ENCODE measurements at places on chromosomes 13 and 19. TPM values are rescaled to one million over a fixed set of nuclear protein-coding genes. Genes with fewer than 3 reads are reported as not detected.
A peak's percentile ranks its signal among the peaks of the same experiment; 100 is the strongest.

DNA sequence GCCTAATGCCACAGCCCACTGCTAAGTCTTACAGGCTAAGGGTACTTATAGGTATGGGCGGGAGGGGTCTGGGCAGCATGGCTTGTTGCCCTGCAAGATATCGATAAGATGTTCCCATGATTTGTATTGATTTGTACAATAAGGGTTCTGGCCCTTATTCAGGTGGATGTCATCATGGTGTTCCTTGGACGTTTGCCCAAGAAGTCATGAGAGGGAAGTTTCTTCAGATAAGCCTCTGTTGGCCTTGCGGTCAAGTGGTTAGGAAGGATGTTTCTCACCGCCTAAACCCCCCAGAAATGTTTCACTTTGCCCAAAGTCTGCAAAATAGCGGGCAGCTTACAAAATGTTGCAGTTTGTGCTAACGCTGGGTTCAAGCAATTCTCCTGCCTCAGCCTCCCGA, 7.3 kb downstream of the PARP4 start:
- DNase-seq: no peak
- no peak overlapping the region for H3K4me3 ChIP-seq
- H3K36me3 ChIP-seq: peaks cover 9% of the 10 kb centered on the region
- peaks cover 25% of the 10 kb centered on the region for H3K4me1 ChIP-seq
- no peaks in the 10 kb centered on the region for H3K27me3 ChIP-seq
- no peak overlapping the region for H3K27ac ChIP-seq

The FXYD1 gene
- total RNA-seq: 4.3 TPM

The UCHL3 gene
- 30.5 TPM for total RNA-seq

GRCh38 chr13:84844473-84844872, 954.7 kb downstream of the SLITRK6 start:
- H3K4me1 ChIP-seq: peaks cover 3% of the 10 kb centered on the region
- peaks cover 4% of the 10 kb centered on the region for H3K36me3 ChIP-seq
- no peaks in the 10 kb centered on the region for H3K27me3 ChIP-seq
- H3K27ac ChIP-seq: no peak overlapping the region

DNA sequence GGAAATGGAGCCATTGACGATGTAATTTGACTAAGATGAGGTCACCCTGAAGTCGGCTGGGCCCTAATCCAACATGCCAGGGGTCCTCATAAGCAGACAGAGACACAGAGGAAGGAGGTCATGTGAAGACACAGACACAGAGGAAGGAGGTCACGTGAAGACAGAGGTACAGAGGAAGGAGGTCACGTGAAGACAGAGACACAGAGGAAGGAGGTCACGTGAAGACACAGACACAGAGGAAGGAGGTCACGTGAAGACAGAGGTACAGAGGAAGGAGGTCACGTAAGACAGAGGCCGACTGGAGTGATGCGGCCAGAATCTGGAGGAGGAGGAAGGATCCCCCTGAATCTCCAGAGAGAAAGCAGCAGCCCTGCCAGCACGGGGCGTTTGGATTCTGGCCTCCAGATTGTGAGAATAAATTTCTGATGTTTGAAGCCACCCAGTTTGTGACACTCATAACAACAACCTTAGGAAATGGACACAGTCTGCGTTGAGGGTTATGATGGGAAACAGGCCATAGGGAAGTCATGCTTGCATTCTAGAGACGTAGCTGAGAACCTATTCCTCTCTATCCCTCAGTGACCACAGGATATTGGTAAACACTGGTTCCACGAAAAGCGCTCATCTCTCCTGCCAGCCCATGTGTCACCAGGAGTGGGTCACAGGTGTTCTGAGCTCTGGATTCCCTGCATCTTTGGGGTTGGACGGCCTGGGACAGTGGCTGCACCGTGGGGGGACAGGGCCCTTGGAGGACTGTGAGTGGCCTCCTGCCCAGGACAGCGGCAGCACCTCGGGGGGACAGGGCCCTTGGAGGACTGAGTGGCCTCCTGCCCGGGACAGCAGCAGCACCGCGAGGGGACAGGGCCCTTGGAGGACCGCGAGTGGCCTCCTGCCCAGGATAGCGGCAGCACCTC, 108.5 kb downstream of the SOX1 start:
- peaks cover 5% of the 10 kb centered on the region for H3K4me1 ChIP-seq
- H3K27ac ChIP-seq: no peak overlapping the region
- peaks cover 56% of the 10 kb centered on the region for H3K27me3 ChIP-seq
- H3K36me3 ChIP-seq: no peaks in the 10 kb centered on the region

The TSHZ3 gene
- total RNA-seq: 87.1 TPM

The PSG1 gene
- not detected for total RNA-seq

The ATP1A3 gene
- 0.45 TPM for total RNA-seq

- no peaks in the 10 kb centered on the region for H3K36me3 ChIP-seq
- H3K4me3 ChIP-seq: no peak overlapping the region
- DNase-seq: no peak
- H3K27ac ChIP-seq: no peak overlapping the region
- H3K4me1 ChIP-seq: no peaks in the 10 kb centered on the region
Measured at GRCh38 chr13:101655435-101655834, 203.0 kb downstream of the ITGBL1 start.

- peaks cover 47% of the 10 kb centered on the region for H3K36me3 ChIP-seq
- no peak overlapping the region for H3K4me3 ChIP-seq
- no peak for DNase-seq
- no peak overlapping the region for H3K27ac ChIP-seq
Measured at GRCh38 chr19:33476151-33476707, 45.4 kb downstream of the PEPD start.

The KL gene
- total RNA-seq: 0.34 TPM

DNA sequence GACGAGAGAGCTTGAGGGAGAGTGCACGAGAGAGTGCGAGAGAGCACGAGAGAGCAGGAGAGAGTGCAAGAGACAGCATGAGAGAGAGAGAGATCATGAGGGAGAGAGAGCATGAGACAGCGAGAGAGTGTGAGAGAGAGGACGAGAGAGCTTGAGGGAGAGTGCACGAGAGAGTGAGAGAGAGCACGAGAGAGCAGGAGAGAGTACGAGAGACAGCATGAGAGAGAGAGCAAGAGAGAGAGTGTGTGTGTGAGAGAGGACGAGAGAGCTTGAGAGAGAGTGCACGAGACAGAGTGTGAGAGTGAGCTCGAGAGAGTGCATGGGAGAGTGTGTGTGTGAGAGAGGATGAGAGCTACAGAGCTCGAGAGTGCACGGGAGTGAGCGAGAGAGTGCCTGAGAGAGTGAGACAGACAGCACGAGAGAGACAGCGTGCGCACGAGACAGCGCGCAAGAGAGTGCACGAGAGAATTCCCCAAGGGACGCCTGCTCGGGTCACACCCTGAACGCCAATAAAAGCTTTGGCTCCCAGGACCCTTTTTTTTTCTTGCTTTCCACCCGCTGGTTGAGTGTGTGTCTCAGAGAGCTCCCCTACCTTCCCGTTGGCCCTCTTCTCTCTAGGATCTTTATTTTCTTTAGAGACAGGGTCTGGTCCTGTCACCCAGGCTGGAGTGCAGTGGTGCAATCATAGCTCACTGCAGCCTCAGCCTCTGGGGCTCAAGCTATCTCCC, 3.7 kb downstream of the CD70 start:
- DNase-seq: no peak
- peak overlapping the region; percentile 34 for H3K4me3 ChIP-seq
- H3K4me1 ChIP-seq: peaks cover 7% of the 10 kb centered on the region
- H3K27me3 ChIP-seq: peaks cover 79% of the 10 kb centered on the region
- H3K27ac ChIP-seq: no peak overlapping the region

DNA sequence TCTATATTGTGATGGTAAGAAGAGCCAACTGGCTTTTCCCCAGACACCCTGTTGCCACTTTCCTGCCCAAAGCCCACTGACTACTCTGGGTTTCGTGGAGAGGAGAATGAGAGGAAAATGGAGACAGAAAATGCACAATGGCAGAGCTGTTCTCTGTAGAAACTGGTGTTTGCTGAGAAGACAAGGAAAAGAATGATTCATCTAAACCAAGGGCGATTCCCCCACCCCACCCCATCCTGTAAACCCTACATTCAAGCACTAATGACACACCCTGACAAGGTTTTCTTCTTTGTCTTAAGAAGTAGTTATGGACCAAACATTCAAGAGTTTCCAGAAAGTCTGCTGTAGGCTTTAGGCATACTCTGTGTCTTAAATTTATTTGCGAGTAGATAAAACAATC, 68.8 kb downstream of the DOCK9 start:
- H3K27me3 ChIP-seq: no peaks in the 10 kb centered on the region
- no peaks in the 10 kb centered on the region for H3K4me1 ChIP-seq
- DNase-seq: no peak
- no peak overlapping the region for H3K27ac ChIP-seq
- peaks cover 3% of the 10 kb centered on the region for H3K36me3 ChIP-seq

The LINGO3 gene
- total RNA-seq: 0.59 TPM

GRCh38 chr19:48967346-48968178, 2.5 kb downstream of the FTL start:
- DNase-seq: no peak
- peak overlapping the region; percentile 35 for H3K27ac ChIP-seq
- H3K4me1 ChIP-seq: peaks cover 34% of the 10 kb centered on the region
- H3K4me3 ChIP-seq: peak overlapping the region; percentile 100
- peaks cover 25% of the 10 kb centered on the region for H3K36me3 ChIP-seq
- H3K27me3 ChIP-seq: no peaks in the 10 kb centered on the region

GRCh38 chr13:96398486-96398885, 308.6 kb downstream of the HS6ST3 start:
- no peaks in the 10 kb centered on the region for H3K36me3 ChIP-seq
- no peak overlapping the region for H3K4me3 ChIP-seq
- no peaks in the 10 kb centered on the region for H3K4me1 ChIP-seq
- H3K27ac ChIP-seq: no peak overlapping the region

- H3K4me3 ChIP-seq: peak within 1 kb of the TSS; percentile 86
- DNase-seq: no peak
- peaks cover 2% of the 10 kb centered on the region for H3K27me3 ChIP-seq
- H3K4me1 ChIP-seq: peaks cover 21% of the 10 kb centered on the region
- peak within 1 kb of the TSS; percentile 91 for H3K27ac ChIP-seq
- H3K36me3 ChIP-seq: peaks cover 7% of the 10 kb centered on the region
Measured at GRCh38 chr19:36008336-36008978, at the start of gene SYNE4. SYNE4 (minus strand) TSS chr19:36008813; CDS start chr19:36008681, 132 bp downstream.

DNA sequence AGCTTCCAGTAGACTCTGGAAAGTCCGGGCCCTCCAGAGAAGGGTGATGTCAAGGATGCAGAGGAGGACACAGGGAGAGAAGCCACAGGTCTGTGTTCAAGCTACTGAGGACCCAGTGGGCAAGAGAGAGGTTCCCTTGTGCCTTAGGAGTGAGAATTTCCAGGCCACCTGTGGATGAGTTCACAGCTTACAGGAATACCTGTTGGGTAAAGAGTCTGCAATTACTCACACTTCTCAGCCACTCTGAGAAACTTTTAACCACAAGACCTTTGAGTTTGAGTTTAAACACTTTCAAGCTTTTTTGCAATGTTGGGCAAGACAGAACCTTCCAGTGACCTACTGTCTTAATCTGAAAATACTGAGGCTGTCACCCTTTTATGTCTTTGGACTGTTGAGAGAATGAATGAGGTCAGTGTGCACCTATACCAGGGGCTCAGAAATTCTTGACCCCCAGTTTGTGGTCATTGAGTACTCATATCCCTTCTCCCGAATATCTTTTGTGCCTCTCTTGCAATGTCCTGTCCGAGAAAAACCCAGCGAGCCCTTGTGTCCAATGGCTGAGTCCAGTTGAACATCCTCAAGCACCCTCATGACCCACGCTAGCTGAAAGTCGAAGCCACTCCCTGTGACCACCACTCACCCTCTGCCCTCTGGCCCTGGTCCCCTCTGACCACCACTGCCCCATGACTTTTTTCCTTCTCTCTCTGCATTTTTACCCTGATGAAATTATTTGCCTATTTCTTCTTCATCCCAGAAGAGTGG, 368.5 kb upstream of the ZNF507 start:
- no peaks in the 10 kb centered on the region for H3K27me3 ChIP-seq
- H3K4me1 ChIP-seq: peaks cover 8% of the 10 kb centered on the region
- peaks cover 5% of the 10 kb centered on the region for H3K36me3 ChIP-seq
- no peak for DNase-seq

GRCh38 chr19:2723345-2723715, 2.2 kb upstream of the DIRAS1 start:
- no peak overlapping the region for H3K27ac ChIP-seq
- H3K4me1 ChIP-seq: peaks cover 3% of the 10 kb centered on the region
- peaks cover 83% of the 10 kb centered on the region for H3K27me3 ChIP-seq
- H3K36me3 ChIP-seq: no peaks in the 10 kb centered on the region

GRCh38 chr13:98992355-98992754, 14.5 kb upstream of the DOCK9 start:
- no peak overlapping the region for H3K4me3 ChIP-seq
- H3K36me3 ChIP-seq: no peaks in the 10 kb centered on the region
- no peak overlapping the region for H3K27ac ChIP-seq
- H3K27me3 ChIP-seq: no peaks in the 10 kb centered on the region
- no peak for DNase-seq
- H3K4me1 ChIP-seq: peaks cover 9% of the 10 kb centered on the region

The CAPN12 gene
- 6.1 TPM for total RNA-seq

- peaks cover 10% of the 10 kb centered on the region for H3K4me1 ChIP-seq
- peaks cover 1% of the 10 kb centered on the region for H3K36me3 ChIP-seq
- DNase-seq: no peak
- H3K27ac ChIP-seq: no peak overlapping the region
- H3K4me3 ChIP-seq: no peak overlapping the region
Measured at GRCh38 chr19:13729859-13730258, 34.5 kb upstream of the MRI1 start.

GRCh38 chr19:54162241-54162805, 2.8 kb upstream of the LENG1 start:
- DNase-seq: peak; percentile 72
- H3K4me3 ChIP-seq: peak overlapping the region; percentile 76
- H3K36me3 ChIP-seq: peaks cover 2% of the 10 kb centered on the region
- H3K4me1 ChIP-seq: peaks cover 37% of the 10 kb centered on the region
- H3K27me3 ChIP-seq: peaks cover 9% of the 10 kb centered on the region

GRCh38 chr19:12990853-12991252, 4.4 kb upstream of the NFIX start:
- H3K27me3 ChIP-seq: peaks cover 61% of the 10 kb centered on the region
- H3K36me3 ChIP-seq: no peaks in the 10 kb centered on the region
- peak overlapping the region; percentile 27 for H3K27ac ChIP-seq
- H3K4me3 ChIP-seq: no peak overlapping the region

DNA sequence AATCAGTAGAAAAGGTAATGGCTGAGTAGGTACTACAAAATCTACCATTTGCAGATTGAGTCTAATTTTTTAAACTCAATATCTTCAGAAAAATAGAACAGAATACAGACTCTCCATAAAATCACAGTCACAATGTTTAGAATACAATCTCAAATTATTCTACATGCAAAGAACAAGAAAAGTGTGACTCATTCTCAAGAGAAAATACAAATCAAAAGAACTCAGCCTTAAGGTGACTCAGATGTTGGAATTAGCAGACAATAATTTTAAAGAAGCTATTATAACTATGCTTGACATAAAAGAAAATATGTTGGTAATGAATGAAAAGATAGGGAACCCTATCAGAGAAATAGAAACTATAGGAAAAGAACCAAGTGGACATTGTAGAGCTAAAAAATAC, 78.9 kb downstream of the RXFP2 start:
- DNase-seq: no peak
- H3K4me1 ChIP-seq: no peaks in the 10 kb centered on the region
- no peak overlapping the region for H3K4me3 ChIP-seq
- H3K27me3 ChIP-seq: no peaks in the 10 kb centered on the region
- no peak overlapping the region for H3K27ac ChIP-seq

DNA sequence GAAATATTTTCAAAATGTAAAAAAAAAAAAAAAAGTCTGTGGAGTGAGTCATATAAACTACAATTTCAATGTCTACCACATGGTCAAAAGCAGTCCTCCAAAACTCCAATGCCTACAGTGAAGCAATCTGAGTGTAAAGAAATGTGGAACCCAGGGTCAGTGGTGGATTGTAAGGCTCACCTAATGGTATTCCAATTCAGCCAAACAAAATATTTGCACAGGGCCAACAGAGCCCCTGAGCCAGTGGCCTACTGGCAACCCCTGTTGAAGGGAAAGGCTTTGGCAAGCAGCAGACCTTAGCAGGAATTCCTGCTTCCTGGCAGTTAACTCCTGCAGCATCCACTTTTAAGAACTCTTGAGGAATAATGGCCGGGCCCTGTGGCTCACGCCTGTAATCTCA, 3.4 kb downstream of the DNMT1 start:
- no peak for DNase-seq
- H3K36me3 ChIP-seq: peaks cover 2% of the 10 kb centered on the region
- H3K4me3 ChIP-seq: no peak overlapping the region

All from mesothelial cell of epicardium (in vitro differentiated cells).